Cardiac septum (tissue), 1 donor: ENCODE measurements at places on chromosomes 2 and 18. TPM values are rescaled to one million over a fixed set of nuclear protein-coding genes. Genes with fewer than 3 reads are reported as not detected.

- DNase-seq, result no peak
These were observed 84.6 kb downstream of the SMAD7 start for GRCh38 chr18:48866028-48866733.

- no peak for DNase-seq
These were observed 234.2 kb downstream of the TTC32 start for GRCh38 chr2:19667536-19667949.

DNA sequence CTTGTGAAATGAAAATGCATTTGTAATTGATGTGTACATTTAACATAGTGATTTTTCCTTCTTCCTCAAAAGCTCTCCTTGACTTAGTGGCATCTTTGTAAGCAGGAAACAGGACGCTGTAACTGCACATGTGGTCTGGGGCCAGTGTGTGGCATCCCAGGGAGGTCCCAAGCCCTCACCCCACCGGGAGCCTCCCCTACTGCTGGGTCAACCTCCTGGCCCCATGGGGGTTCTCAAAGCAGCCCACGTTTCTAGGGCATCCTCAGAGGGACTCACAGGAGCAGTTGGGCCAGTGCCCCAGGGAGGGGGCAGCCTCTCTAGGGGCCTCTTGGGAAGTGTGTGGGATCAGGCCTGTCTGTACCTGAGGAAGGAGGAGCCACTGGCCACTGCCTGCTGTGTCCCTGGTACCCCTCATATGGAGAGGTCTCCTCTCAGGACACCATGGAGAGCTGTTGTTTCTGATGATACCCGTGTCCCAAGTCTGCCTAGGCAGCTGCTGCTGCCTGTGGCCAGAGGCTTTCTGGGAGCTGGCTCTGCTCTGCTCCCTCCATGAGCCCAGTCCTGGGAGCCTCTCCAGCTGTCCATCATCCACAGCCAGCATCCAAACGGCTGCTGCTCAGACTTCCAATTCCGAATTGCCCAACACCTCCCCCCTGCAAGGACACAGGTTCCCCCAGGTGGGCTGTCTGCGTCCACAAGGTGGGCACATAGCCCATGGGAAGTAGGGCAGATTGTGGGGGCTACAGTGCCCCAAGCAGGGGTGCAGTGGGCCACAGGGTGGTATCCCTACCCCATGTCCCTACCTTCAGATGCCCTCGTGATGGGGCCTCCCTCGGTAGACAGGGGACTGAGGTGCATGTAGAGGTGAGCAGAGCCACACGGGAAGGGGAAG, 13.4 kb downstream of the ARHGEF4 start:
- DNase-seq, result no peak

GRCh38 chr2:218880102-218880858, at the start of gene WNT10A:
WNT10A (plus strand) TSS chr2:218880852; CDS start chr2:218880996, 144 bp downstream.
- no peak for DNase-seq

- DNase-seq, result no peak
These were observed 1010.8 kb upstream of the CELF4 start for GRCh38 chr18:38576349-38576748.

- no peak for DNase-seq
These were observed 303.5 kb downstream of the CDCA7 start for GRCh38 chr2:173657996-173658717.

DNA sequence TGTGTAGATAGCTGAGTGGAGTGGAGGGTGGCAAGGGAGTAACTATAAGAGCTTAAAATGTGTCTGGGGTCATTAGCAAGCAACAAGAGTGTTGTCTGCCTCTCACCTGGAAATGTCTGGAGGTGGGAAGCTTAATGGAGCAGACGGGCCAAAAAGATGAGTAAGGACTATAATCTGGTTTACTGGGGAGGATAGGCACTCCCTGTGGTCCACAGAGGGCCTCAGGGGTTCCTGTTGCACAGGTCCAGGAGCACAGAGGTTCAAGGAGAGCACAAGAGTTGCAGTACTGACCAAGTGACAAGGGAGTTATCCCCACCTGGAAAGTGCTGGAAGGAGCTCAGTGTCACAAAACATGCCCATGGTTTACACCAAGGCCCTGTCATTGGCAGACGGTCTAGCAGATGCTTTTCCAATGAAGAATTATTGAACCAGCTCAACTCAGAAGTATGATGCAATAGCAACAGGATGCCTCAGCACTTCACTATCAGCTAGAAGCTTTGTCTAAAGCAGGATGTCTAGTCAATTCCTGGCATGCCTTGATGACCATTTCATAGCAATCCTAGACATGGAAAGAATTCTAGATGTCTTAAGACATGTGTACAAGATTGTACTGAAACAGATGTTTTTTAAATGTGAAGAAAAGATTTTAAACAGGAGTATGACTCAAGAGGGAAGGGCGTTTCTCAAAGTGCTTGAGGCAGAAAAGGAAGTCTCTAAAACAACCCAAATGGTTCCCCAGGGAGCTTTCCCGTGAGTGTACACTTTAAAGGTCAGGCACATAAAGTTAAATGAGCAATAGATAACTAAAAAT, 62.9 kb upstream of the SERPINE2 start:
- DNase-seq, result no peak

- no peak for DNase-seq
These were observed 246.3 kb downstream of the SOX11 start for GRCh38 chr2:5938566-5938896.

ALPI gene
- total RNA-seq, result not detected

GRCh38 chr2:179909845-179910734, 48.7 kb upstream of the ZNF385B start:
- DNase-seq, result no peak

- DNase-seq, result peak; percentile 50
These were observed 140.8 kb downstream of the DDX1 start for GRCh38 chr2:15732341-15733077.

DNA sequence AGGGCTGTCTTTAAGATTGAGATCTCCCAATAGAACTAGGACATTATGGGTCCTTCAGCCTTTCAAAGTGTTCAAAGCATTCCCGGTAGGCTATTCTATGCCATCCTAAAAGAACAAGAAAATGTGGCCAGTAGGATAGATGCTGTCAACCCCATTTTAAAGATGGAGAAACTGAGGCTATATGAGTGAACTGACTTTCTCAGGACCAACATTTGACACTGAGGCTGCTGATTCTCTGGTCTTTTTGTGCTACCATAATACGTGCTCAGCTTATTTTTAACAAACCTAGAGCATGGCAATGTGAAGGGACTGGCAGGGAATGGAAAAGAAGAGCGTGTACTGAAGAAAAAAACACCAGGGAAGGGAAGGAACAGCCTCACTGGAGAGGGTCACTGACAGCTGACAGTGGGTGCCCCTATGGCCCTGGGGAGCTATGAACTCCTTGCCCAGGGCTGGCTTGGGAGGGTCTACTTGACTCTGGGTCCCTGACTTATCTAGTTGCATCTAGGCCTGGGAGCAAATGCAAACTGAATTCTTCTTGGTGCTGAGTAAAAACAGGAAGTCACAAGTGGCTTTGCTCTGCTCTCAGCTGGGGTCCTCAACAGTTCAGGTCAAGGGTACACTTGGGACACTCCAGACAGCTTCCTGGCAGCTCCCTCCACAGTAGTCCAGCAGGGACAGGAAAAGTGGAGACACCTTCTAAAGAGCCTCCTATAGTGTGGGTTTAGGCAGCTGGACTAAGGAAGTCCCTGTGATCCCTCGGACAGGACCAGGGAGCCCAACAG, 2.3 kb downstream of the CYRIA start:
- no peak for DNase-seq

DNA sequence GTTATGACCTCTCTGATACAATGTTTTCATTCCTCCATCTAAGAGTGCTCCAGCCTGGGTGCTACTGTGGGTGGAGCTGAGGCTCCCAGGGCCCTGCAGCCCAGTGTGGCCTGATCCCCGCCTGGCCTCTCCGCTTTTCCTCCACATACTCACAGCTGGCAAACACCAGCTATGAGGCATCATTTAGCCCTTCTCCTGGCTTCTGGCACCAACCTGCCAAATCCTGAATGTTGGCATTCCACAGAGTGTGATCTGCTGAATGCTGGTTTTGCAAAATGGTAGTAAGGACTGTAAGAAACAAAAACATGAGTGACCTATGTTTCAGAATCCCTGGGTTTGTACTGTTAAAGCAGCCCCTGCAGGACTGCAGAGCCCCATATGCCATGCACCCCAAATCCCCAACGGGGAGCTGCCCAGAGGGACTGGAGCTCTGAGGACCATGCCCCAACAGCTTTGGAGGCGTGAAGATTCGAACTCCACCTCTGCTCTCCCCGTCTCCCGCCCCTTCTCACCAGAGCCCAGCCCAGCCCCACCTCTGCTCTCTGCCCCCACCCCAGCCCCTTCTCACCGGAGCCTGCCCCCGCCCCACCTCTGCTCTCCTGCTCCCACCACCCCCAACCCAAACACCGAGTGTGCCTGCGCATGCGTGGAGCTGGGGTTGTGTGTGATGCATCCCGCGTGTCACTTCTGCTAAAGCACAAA, 4.2 kb downstream of the SLC66A2 start:
- peak; percentile 64 for DNase-seq

DNA sequence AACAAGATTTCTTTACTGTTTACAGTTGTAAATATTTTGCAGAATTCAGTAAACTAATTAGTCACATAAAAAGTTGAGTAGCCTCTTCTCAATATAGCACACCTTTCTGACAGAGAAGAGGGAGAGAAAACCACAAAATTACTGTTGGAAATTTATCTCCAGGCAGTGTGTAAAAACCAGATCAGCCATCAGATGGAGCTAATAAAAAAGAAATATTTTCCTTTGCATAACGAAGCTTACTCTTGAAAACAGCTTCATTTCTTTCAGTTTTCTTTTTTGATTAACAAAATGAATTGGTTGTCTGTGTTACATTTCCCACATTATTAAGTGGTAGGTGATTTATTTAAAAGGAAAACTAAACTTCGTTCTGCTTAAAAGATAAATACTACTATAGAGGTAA, 259.3 kb upstream of the KCNJ3 start:
- no peak for DNase-seq
